ENCODE measurements at places on chromosomes 12 and 14. TPM values are rescaled to one million over a fixed set of nuclear protein-coding genes. Genes with fewer than 3 reads are reported as not detected.

- no peak for ATAC-seq
These were observed 20.6 kb upstream of the LRP1-AS start for GRCh38 chr12:57168058-57168457.

ERBB3 gene
- total RNA-seq, result 41.1 TPM

DNA sequence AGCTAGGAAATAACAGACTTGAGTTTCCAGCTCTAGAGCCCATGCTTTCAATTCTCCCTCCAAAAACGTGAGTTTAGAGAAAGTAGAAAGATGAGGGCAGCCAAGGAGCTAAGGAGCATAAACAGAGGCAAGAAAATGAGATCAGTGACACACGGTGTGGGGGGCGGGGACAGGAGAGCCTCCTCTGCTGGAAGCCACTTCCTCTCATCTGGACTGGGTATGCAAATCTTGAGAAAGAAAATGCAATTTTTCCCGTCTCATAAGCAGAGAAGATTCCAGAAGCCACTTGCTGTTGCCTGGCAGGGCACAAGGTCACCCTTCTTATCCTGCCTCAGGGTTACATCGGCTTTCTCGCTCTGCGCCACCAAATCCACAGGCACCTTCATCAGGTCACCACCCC is 6.0 kb downstream of the OR10P1 start:
- no peak for ATAC-seq

MYF5 gene
- not detected for total RNA-seq

- ATAC-seq, result no peak
These were observed 172.5 kb upstream of the FOXN3 start for GRCh38 chr14:89589400-89590118.

DNA sequence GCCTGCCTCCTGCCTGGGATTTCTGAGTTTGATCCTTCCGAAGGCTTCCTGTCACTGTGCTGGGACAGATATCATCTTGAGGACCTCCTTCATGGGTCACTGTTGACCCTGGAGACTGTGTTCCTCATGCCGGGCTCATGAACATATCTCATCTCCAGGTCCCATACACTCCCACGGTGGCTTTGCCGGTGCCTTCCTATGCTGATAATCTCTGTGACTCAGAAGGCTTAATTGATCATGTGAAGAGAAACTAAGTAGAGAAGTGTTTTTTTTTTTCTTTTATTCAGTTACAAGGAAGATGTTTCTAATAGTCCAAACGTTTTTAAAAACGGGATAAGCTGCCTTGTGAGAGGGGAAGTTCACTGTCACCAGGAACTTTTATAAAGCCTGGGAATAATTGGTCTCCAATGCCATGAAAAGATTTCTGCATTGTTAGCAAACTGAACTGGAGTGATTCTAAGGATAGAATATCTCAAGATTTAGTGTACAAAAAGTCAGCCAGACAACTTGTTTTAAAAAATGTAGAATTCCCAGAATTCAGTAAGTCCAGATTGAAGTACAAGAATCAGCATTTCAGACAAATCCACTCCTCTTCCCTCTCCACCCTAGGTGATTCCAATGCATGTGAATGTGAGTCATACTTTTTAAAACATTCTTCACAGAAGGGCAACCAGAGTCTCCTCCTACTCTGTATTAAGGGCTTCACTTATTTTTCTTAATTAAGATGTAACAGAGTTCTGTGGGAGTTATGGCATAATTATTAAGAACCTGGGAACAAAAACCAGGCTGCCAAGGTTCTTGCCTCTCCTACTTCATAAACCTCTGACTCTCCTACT is 139.8 kb upstream of the LGR5 start:
- no peak for ATAC-seq

DNA sequence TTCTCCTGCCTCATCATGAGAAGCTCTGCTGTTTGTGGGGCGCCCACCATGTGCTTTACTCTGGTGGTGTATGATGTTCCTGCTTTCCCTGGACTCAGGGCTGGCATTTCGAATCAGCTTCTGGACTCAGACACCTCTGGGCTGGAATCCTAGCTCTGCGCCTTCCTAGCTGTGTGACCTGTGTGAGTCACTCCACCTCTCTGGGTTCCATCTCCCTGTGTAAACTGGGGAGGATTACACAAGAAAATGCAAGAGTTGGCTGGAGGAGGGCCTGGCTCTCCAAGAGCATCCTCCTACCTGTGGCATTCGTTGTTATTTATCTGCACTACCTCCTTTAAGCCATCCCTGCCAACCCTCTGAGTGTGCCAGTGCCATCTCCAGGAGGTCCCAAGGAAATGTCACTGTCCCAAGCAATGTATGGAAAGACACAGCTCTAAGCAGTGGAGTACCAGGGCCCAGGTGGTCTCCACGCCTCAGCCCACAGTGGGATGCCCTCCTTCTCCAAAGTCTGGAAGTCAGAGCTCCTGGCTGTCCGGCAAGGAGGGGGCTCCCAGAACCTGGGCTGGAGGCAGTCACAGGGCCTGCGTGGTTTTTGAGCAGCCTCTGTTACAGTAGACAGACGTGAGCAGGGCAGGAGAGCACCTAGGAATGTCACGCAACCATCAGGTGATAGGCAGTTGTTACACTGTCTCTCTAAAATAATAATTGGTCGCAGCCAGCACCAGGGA is 7.3 kb upstream of the TNFAIP2 start:
- ATAC-seq, result no peak

DNA sequence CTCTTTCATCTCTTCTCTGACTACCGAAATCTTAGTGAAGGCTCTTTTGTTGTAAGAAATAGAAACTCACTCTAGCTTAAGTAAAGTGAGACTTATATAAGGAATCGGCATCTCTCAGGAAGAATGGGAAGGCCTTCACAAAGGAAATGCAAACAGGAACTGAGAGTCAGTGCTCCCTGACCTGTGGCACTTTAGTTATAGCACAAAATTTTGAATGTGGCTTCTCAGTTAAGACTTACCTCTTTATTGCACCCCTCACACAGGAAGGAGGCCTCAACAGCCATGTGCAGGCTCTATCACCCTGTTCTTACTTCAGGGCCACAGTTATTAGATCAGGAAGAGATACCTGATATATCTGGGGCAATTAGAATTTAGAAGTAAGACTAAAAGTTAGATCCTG is 224.7 kb upstream of the EGLN3 start:
- no peak for ATAC-seq

KIAA0586 gene
- 22.4 TPM for total RNA-seq

DNA sequence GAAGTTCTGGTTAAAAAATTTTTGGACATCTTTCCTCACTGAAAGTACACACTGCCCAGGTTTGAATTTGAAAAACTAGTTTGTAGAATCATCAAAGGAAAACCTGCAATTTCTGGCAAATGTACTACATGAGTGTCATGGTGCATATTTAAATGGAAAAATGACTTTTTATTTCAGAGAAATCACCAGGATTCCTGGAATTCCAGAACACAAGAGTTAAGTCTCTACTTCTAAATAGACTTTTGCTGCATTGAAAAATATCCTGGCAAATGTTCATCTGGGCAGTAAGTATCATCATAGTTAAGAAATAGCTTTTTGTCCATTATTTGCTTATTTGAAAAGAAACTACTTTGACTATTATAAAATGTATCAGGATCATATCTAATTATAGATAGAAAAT is 275.1 kb downstream of the PRKD1 start:
- no peak for ATAC-seq

DNA sequence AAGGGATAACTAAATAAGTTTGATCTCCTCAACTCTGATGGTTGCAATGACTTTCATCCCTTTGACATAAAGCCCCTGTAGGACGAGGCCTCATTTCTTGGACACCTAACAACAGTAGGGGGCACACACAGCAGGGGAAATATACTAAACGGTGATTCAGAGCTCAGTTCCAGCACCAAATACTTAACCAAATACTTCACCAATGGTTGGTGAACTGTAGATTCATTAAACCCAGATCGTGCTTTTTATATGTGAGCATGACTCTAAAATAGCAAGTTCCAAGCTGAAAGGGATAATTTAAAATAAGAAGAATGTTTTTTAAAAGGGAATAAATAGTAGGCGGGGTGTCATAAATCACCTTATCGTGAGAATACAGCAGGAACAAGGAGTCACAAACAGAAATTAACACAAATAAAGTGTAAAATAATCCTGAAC is 53.2 kb downstream of the ATG2B start:
- ATAC-seq, result no peak

CCDC184 gene
- total RNA-seq, result 0.39 TPM

CLEC2B gene
- total RNA-seq, result 5.5 TPM

FBXO34 gene
- 23.6 TPM for total RNA-seq

CLEC1B gene
- total RNA-seq, result not detected

AKAP5 gene
- 2.6 TPM for total RNA-seq

DNA sequence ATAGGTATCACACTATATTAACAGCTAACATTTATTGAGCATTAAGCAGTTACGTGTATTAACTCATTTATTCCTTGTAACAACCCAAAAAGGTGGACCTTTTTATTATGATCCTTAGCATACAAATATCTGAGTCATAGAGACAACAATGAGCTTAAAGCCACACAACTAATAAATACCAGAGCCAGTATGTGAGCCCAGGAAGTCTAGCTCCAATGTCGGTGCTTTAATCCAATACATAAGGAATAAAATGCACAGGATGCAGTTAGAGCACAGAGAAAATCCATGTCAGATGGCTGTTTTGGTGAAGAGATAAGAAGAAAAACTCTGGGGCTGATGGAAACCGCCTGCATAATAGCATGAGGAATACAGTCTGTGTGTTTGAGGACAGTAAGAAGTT is 888.6 kb downstream of the TMTC2 start:
- ATAC-seq, result no peak

- ATAC-seq, result no peak
These were observed 64.3 kb upstream of the DIO3 start for GRCh38 chr14:101496776-101497683.

GRCh38 chr12:14240873-14241220 is 124.6 kb upstream of the ATF7IP start:
- ATAC-seq, result no peak

DNA sequence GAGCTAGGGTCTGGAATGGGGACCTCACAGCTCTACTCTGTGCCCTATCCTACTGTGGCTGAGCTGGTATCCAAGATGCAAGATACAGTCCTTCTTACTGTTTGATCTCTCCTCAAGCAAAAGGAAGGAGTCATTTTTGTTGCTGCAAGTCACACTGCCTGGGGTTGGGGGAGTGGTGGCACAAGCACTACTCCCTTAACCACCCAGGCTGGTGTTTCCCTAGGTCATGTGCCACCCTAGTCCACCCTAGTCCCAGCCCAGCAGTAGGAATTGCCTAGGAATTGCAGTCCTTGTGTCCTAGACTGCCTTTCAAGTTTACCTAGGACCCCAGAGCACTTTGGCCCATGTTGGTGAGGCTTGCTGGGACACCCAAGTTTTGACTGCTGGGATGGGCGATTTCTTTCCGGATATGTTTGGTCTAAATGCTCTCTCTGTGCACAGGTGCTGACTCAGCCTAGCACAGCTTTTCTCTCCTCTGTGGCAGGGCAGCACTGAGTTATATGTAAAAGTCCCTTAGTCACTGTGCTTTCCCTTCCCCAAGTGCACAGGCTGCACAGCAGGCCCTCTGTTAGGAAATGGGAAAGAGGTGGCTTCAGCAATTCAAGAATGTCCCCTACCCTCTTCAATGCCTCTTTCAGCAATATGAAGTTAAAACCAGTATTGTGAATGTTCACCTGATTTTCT is 54.9 kb downstream of the SLC6A15 start:
- no peak for ATAC-seq

DNA sequence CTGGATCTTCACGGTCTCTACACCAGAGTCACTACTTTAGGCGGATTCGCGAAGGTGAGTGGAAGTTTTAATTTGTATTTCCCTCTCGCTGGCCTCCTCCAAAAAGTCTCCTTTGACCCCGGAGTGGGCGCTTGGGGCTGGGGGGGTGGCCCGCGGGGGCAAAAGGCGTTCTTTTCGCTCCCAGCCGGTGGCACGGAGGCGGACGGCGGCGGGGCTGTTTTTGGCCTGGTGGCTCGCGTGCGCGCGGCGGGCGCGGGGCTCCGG is 510 bp downstream of the ARID2 start:
- no peak for ATAC-seq

GRCh38 chr12:66693901-66694513 is 15.1 kb upstream of the GRIP1 start:
- no peak for ATAC-seq

GRCh38 chr12:33383503-33383902 is 56.1 kb downstream of the SYT10 start:
- no peak for ATAC-seq

DNA sequence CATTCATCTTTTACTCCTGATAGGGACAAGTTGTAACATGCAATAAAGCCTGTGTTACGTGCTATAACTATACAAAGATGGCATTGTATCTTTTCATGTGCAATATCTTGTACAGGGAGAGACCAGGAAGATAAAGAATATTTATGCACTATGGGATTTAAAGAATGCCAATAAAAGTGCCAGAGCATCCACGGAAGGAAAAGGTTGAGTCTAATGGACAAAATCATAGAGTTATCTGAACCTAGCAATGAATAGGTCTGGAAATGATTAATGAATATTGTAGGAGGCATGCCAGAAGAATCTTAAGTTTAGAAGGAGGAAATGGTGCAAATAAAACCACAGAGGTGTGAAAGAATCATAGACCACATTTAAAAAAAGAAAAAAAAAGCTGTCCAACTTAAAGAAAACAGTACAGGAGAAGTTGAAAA is 263.9 kb downstream of the KCNC2 start:
- ATAC-seq, result no peak

DNA sequence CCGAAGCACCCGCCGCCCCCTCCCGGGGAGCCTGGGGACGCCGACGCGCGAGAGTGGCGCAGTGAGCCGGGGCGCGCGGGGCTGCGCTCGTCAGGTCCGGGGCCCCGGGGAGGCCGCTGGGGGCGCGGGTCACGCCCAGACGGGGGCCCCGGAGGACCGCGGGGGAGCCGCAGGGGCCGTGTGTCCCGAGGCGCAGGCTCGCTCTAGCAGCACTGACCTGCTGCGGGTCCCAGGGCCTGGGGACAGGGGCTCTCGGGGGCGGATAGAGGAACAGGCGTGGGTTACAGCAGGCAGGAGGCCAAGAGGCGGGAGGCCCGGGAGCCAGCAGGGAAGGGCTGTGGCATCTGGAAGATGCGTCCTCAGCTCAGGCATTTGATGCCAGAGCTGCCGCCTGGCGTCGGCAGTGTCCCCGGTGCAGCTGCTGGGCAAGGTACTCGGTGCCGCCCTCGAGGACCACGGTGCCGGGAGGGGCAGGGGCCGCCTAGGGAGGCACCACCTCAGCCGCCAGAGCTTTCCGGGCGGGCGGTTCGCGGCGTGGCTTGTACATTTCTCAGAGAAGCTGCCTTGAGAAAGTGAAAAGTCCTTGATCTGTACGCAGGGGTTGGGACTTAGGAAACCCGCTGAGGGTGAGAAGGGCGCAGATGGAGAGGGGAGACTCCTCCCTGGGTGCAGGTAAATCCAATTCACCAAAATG is 1.2 kb downstream of the WNT5B start:
- ATAC-seq, result peak; percentile 37

GRCh38 chr12:123034865-123035264 is 54.4 kb downstream of the ARL6IP4 start:
- no peak for ATAC-seq
